ENCODE measurements at places on chromosomes 7 and 10. TPM values are rescaled to one million over a fixed set of nuclear protein-coding genes. Genes with fewer than 3 reads are reported as not detected.

HOXA4 gene
- 0.14 TPM for total RNA-seq

DENND10 gene
- total RNA-seq = 106 TPM

LIPJ gene
- total RNA-seq = under 0.01 TPM

KNDC1 gene
- total RNA-seq = 0.57 TPM

ZNF394 gene
- total RNA-seq = 22.5 TPM

TRIM50 gene
- not detected for total RNA-seq

CDC14C gene
- not detected for total RNA-seq

VPS41 gene
- total RNA-seq = 92.5 TPM

ITGA8 gene
- 1.3 TPM for total RNA-seq

PDIA4 gene
- total RNA-seq = 623 TPM

OAT gene
- 201 TPM for total RNA-seq

SPDYE2 gene
- total RNA-seq = not detected

IGFBP3 gene
- total RNA-seq = 98.1 TPM

CNTNAP2 gene
- 0.09 TPM for total RNA-seq

CPA2 gene
- total RNA-seq = not detected

OPALIN gene
- total RNA-seq = not detected

ACTL6B gene
- total RNA-seq = not detected

PRKAG2 gene
- 8.7 TPM for total RNA-seq

WIPF3 gene
- under 0.01 TPM for total RNA-seq

CREB5 gene
- 5.8 TPM for total RNA-seq

NPM3 gene
- 103 TPM for total RNA-seq

PRKG1 gene
- 32.7 TPM for total RNA-seq

SHTN1 gene
- total RNA-seq = 1.00 TPM

GDF2 gene
- total RNA-seq = not detected

GFRA1 gene
- total RNA-seq = 1.6 TPM

RAPGEF5 gene
- total RNA-seq = 1.1 TPM

FAM237B gene
- total RNA-seq = not detected

CDHR1 gene
- total RNA-seq = under 0.01 TPM

TAS2R40 gene
- total RNA-seq = not detected

KCNIP2 gene
- total RNA-seq = 1.8 TPM

OSBPL3 gene
- 8.1 TPM for total RNA-seq

NPSR1 gene
- total RNA-seq = not detected

KLLN gene
- 0.37 TPM for total RNA-seq

SCIN gene
- 0.43 TPM for total RNA-seq

PVRIG gene
- total RNA-seq = not detected

MRM2 gene
- total RNA-seq = 17.2 TPM

CCDC172 gene
- not detected for total RNA-seq

RADIL gene
- 0.57 TPM for total RNA-seq

SPAM1 gene
- not detected for total RNA-seq

SYPL1 gene
- total RNA-seq = 39.0 TPM

ZSWIM8 gene
- total RNA-seq = 58.5 TPM

CADPS2 gene
- 16.4 TPM for total RNA-seq

AGR2 gene
- total RNA-seq = not detected

KLF14 gene
- not detected for total RNA-seq

OPN4 gene
- total RNA-seq = not detected

NEURL1 gene
- total RNA-seq = 1.6 TPM

PLAU gene
- total RNA-seq = 143 TPM

SGMS1 gene
- total RNA-seq = 55.6 TPM

ARHGAP21 gene
- 71.1 TPM for total RNA-seq

ADAMTS14 gene
- total RNA-seq = 5.5 TPM

HYAL4 gene
- total RNA-seq = not detected

Measured in smooth muscle cell of bladder (primary cell).